Smooth muscle cell of the umbilical artery (primary cell): ENCODE measurements at places on chromosomes 4 and X. TPM values are rescaled to one million over a fixed set of nuclear protein-coding genes. Genes with fewer than 3 reads are reported as not detected.

The RAB28 gene
- total RNA-seq = 13.1 and 17.2 TPM in 2 replicates

The MAGEC3 gene
- not detected in 2 replicates for total RNA-seq

The NDP gene
- under 0.01 and 1.4 TPM in 2 replicates for total RNA-seq

The PDZD11 gene
- 41.6 and 44.8 TPM in 2 replicates for total RNA-seq

The NXT2 gene
- 7.8 and 11.6 TPM in 2 replicates for total RNA-seq

The ABCG2 gene
- total RNA-seq = 0.89 and 1.8 TPM in 2 replicates
